ENCODE measurements at places on chromosomes 1 and 21.

DNA sequence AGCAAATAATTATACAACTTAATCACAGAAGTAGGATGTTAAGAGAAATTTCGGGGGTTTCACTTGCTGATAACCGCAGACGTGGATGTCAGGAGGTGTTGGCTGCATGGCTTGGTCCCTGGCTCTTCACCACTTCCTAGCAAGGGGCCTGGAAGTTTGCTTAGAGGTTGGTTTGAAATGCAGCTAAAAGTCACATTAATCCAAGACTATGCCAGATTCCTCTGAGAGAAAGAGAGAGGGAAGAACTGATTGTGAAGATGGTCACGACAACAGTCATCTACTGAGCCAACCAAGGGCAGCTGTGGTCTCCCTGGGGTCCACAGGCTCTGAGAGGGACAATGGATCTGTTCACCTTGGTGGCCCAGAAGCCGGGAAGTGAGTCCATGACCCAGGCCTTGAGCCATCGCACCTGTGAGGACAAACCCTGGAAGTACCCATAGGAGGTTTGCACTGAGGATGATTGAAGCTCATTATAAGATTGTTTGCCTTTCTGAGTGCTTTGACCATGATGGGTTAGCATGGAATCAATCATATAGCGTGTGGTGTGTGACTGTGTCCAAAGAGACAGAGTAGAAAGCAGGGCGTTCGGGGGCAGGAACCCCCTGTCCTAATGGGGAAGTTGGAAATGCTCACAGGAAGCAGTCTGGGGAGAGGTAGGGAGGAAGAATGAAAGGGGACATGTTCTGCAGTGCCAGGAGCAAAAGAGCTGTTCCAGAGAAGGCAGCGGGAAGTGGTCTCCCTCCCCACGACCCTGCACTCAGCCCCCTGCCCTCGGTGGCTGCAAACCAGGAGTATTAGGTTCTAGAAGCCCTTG, 47.1 kb downstream of the UMODL1 start:
- H3K4me1 ChIP-seq = no peaks in the 10 kb centered on the region
- peaks cover 59% of the 10 kb centered on the region for H3K27me3 ChIP-seq
- H3K27ac ChIP-seq = no peak overlapping the region

GRCh38 chr1:116875391-116875790, 34.3 kb upstream of the PTGFRN start:
- H3K36me3 ChIP-seq = no peaks in the 10 kb centered on the region
- no peaks in the 10 kb centered on the region for H3K27me3 ChIP-seq
- peaks cover 12% of the 10 kb centered on the region for H3K4me1 ChIP-seq
- H3K4me3 ChIP-seq = no peak overlapping the region
- no peak for DNase-seq

GRCh38 chr1:18606443-18607288, 24.0 kb upstream of the PAX7 start:
- H3K36me3 ChIP-seq = no peaks in the 10 kb centered on the region
- peaks cover 1% of the 10 kb centered on the region for H3K4me1 ChIP-seq

- H3K4me3 ChIP-seq = no peak overlapping the region
- peaks cover 3% of the 10 kb centered on the region for H3K27me3 ChIP-seq
- H3K36me3 ChIP-seq = no peaks in the 10 kb centered on the region
Measured at GRCh38 chr21:37907076-37907475, 9.2 kb downstream of the KCNJ6 start.

- H3K4me3 ChIP-seq = no peak within 1 kb of the TSS
- peaks cover 79% of the 10 kb centered on the region for H3K27me3 ChIP-seq
- H3K27ac ChIP-seq = no peak within 1 kb of the TSS
- DNase-seq = peak; percentile 19
- no peaks in the 10 kb centered on the region for H3K36me3 ChIP-seq
- peaks cover 16% of the 10 kb centered on the region for H3K4me1 ChIP-seq
Measured at GRCh38 chr1:151716771-151717631, at the start of gene CELF3. TSS of gene CELF3 (minus strand) at chr1:151716803. CDS start at chr1:151716020, 783 bp downstream.

GRCh38 chr1:244955661-244956060, 91.3 kb upstream of the HNRNPU start:
- H3K36me3 ChIP-seq = no peaks in the 10 kb centered on the region
- no peak overlapping the region for H3K4me3 ChIP-seq
- H3K4me1 ChIP-seq = no peaks in the 10 kb centered on the region
- no peak overlapping the region for H3K27ac ChIP-seq
- DNase-seq = no peak

DNA sequence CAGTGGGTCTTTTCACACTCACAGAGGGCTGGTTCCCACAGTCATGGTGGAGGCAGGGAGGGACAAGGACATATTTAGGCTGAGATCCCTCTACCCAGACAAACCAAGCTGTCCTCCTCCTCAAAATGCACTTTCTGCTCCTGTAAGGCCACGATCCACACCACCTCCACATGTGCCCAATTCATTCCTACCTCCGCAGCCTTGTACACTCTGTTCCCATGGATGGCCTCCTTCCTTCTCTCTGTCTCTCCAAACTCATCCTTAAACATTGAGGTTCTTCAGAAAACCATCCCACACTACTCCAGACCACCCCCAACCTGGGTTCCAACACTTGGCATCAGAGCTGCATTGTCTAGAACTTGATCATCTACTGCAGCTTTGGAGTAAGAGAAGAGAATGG, 404.3 kb upstream of the BEND5 start:
- no peaks in the 10 kb centered on the region for H3K36me3 ChIP-seq
- H3K27ac ChIP-seq = no peak overlapping the region
- no peaks in the 10 kb centered on the region for H3K4me1 ChIP-seq

- DNase-seq = no peak
- no peak overlapping the region for H3K4me3 ChIP-seq
- no peaks in the 10 kb centered on the region for H3K27me3 ChIP-seq
- H3K27ac ChIP-seq = no peak overlapping the region
Measured at GRCh38 chr1:87880098-87880760, 551.5 kb downstream of the LMO4 start.

DNA sequence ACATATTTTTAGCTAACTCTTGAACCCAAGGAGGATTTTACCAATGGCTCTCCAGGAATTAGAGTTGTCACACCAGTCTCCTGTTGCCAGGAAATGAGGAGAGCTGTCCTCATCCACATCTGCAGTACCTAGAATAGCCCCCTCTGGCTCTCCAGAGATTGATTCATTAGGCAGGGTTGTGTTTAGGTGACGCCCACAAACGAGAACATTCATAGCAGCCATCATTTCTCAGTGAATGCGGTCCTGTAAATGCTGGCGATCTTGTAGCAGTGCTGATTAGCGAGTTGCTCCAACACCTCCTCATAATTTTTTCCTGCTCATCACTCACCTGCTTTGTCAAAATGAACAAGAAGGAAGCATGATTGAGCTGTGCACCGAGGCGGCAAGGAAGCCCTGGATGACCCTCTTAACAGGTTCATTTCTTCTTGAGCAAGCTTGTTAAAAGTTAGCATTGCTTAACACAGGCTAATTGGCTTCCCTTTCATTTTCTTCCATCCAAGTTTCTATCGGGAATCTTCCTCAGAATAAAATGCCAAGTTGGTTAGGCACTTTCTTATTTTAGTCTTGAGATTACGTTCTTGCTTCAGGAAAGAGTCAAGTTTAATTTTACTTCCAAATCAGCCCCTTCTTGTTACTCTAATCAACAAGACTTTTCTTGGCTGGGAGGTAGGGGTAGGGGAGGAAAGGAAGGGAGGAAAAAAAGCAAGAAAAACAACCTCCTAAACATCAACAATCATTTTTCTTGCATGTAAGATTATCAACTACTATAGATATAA, 16.5 kb upstream of the KLHDC8A start:
- H3K27ac ChIP-seq = no peak overlapping the region
- peaks cover 4% of the 10 kb centered on the region for H3K4me1 ChIP-seq
- no peak overlapping the region for H3K4me3 ChIP-seq
- peaks cover 14% of the 10 kb centered on the region for H3K27me3 ChIP-seq
- no peak for DNase-seq
- H3K36me3 ChIP-seq = no peaks in the 10 kb centered on the region

- no peaks in the 10 kb centered on the region for H3K4me1 ChIP-seq
- no peaks in the 10 kb centered on the region for H3K36me3 ChIP-seq
- no peak overlapping the region for H3K4me3 ChIP-seq
- DNase-seq = no peak
- H3K27ac ChIP-seq = no peak overlapping the region
- no peaks in the 10 kb centered on the region for H3K27me3 ChIP-seq
Measured at GRCh38 chr1:242623756-242624155, 99.3 kb upstream of the PLD5 start.

DNA sequence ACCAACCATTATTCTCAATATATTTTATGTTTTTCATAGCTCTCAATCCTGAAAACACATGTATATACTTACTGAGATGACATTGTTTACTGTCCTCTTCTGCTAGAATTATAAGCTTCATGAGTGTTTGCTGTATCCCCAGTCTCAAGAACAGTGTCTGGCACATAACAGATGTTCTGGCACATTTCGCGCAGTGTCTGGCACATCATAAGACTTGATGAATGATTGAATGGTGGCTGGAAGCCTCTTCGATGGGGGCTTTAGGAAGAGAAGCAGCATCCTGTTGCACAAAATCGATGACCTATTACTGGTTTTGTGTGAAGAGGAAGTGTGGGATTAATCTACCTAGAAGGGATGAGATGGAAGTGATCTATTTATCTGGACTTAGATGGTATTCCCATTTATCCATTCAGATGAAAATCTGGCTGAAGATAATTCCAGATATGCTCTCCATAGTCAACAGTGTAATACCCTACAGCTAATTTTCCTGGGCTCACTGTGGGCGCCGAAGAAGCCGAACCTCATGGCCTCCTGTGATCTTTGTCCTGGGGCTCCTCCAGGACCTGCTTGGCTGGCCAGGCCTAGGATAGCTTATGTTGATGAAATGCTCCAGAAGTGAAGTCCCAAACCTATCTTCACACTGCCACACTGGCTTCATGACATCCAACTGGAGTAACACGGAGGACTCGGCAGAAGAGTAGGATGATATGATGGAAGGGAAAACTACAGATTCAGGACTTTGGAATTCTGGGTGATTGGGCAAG, 26.5 kb downstream of the CD34 start:
- no peaks in the 10 kb centered on the region for H3K27me3 ChIP-seq
- no peak for DNase-seq
- H3K4me1 ChIP-seq = peaks cover 4% of the 10 kb centered on the region
- no peaks in the 10 kb centered on the region for H3K36me3 ChIP-seq

GRCh38 chr1:4755864-4756504, 101.6 kb downstream of the AJAP1 start:
- DNase-seq = no peak
- no peaks in the 10 kb centered on the region for H3K36me3 ChIP-seq
- no peak overlapping the region for H3K4me3 ChIP-seq
- H3K27me3 ChIP-seq = no peaks in the 10 kb centered on the region
- H3K4me1 ChIP-seq = peaks cover 2% of the 10 kb centered on the region

DNA sequence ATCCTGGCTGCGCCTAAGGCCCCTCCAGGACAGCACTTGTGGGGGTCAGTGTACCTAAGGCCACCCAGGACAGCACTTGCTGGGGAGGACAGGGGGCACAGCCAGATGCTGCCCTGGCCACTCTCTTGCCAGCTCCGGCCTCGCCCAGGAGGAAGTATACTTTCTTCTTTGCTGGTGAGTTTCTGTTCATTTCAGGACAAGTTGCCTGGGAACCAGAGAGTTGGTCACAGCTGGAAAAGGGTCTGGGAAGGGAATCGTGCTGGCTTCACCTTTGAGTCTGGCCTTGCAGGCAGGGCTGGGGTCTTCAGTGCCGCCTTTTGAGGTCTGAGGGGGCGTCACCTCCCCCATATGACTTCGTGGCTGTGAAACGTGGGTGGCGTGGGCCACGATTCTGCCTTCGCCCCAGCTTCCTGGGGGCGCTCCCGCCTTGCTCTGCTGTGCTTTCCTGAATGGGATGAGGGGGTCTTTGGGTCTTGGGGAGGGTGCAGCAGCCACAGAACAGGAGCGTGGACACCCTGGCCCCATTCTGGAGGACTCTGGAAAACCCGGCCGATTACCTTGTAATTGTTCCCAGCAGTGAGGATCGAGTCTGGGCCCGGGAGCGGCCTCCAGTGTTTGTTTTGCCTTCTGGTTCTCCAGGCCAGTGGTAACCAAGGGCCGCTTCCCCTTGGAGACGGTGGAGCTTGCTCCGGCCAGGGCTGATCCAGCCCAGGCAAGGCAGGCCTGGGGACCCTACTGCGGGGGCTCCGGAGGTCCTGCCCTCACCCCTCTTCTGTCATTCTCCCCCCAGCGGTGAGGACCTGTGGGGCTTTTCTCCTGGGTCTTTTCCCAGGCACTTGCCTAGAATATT, 45.9 kb downstream of the SPSB1 start:
- peaks cover 37% of the 10 kb centered on the region for H3K36me3 ChIP-seq
- H3K4me1 ChIP-seq = peaks cover 41% of the 10 kb centered on the region
- no peak overlapping the region for H3K27ac ChIP-seq
- no peak overlapping the region for H3K4me3 ChIP-seq
- DNase-seq = no peak

DNA sequence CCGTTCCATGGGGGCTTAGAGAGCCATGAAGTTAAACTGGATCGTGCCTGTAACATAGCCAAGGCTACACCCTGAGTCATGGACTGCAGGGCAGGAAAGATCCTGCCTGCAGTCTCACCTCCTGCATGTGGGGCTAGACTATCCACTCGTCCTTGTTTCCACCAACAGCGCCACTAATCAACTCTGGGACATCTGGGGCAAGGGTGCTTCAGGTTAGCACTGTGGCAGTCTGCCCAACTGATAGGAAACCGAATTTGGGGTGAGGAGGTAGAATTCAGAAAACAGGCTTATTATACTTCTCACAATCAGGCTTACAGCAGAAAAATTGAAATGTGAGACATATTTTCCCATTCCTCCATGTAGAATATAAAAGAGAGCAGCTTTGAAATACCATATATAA, 85.2 kb upstream of the ADAM30 start:
- no peak for DNase-seq
- H3K27me3 ChIP-seq = no peaks in the 10 kb centered on the region
- no peak overlapping the region for H3K4me3 ChIP-seq

DNA sequence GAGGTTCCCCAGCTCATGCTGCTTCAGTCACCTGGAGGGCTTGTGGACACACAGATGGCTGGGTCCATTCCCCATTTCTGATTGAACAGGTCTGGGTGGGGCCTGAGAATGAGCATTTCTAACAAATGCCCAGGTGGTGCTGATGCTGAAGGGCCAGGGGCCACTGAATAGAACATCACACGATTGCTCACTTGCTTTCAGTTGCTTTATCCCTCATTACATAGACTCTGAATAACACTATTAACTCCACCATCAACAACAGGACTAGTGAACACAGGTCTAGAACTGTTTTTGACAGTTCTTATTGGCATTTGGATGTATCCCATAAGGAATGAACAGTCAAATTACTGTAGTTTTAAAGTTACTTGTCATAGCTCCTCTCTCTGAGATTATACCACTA, 12.1 kb downstream of the TRAPPC10 start:
- no peak overlapping the region for H3K4me3 ChIP-seq
- no peak overlapping the region for H3K27ac ChIP-seq
- H3K4me1 ChIP-seq = peaks cover 14% of the 10 kb centered on the region

GRCh38 chr1:232873931-232874330, 68.7 kb downstream of the MAP10 start:
- H3K27me3 ChIP-seq = no peaks in the 10 kb centered on the region
- no peak for DNase-seq
- peaks cover 15% of the 10 kb centered on the region for H3K4me1 ChIP-seq
- H3K27ac ChIP-seq = no peak overlapping the region
- no peak overlapping the region for H3K4me3 ChIP-seq

GRCh38 chr1:205326812-205327466, 5.4 kb upstream of the NUAK2 start:
- peaks cover 9% of the 10 kb centered on the region for H3K27me3 ChIP-seq
- H3K4me3 ChIP-seq = no peak overlapping the region
- no peaks in the 10 kb centered on the region for H3K36me3 ChIP-seq
- no peak overlapping the region for H3K27ac ChIP-seq

Measured in mesenchymal stem cell (in vitro differentiated cells and primary cell).